ENCODE measurements at places on chromosomes 4 and X.

- no peak for DNase-seq
Measured at GRCh38 chr4:159158083-159158617, 55.3 kb downstream of the RAPGEF2 start.

- DNase-seq, result no peak
Measured at GRCh38 chrX:132853040-132853439, 105.4 kb downstream of the HS6ST2 start.

- DNase-seq, result no peak
Measured at GRCh38 chr4:4386296-4386735, 586 bp upstream of the NSG1 start.

DNA sequence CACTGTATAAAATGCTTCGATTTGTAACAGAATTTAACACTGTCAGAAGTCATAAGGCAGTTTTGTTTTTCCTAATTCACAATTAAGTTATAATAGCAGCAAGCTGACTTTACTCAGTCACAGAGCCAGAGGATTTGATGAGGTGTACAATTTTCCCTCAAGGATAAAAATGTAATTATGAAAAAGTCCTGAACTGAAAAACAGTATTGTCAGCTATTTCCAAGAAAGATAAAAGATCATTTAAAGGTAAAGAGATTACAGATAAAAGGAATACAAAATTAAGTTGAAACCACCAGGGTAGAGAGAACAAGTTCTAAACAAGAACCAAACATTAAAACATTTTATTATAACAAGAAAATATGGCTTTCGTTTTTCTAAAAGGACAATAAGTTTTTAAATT, 86.8 kb upstream of the ZFP42 start:
- DNase-seq, result no peak

- DNase-seq, result no peak
Measured at GRCh38 chrX:69264158-69264581, 98.9 kb upstream of the PJA1 start.

DNA sequence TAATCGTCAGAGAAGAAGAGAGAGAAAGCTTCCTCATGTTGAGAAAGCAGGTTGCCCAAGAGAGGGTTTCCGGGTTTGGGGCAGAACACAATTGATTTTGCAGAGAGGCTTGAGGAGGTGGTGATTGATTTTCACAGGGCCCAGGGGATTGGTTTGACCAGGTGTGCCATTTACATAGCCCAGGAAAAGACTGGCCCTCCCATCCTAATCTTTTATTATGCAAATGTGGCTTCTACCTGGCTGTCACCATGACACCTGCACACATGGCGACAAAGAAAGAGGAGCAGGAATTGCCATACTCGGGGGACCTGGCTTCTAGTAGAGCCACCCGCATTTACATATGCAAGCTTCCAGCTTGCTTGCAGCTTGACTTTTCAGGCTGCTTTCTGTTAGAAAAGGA, 405.3 kb downstream of the PPP4R3C start:
- DNase-seq, result no peak
